ENCODE measurements at places on chromosomes 16 and 17. TPM values are rescaled to one million over a fixed set of nuclear protein-coding genes. Genes with fewer than 3 reads are reported as not detected.

DNA sequence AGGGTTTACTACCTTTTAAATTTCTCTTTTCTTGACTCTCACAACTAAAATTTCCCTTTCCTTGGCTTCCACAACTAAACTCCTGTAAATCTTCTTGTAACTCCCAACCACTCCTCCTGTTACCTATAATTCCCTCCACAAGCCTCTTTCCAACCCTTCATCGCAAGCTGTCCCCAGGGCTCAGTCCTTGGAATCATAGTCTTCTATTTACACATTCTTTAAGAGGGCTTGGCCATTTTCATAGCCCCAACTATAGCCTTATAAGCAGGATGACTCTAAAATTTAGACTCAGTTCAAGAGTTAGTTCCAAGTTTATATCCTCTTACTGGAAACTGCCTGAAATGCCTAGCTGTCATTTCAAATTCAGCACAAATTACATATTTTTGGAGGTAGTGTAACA lies 23.9 kb downstream of the GLG1 start:
- no peak for DNase-seq

GRCh38 chr16:57566436-57566835 lies 24.0 kb downstream of the ADGRG5 start:
- DNase-seq, result no peak

- DNase-seq, result no peak
Observed at GRCh38 chr17:8341456-8341855, 1.8 kb downstream of the ODF4 start.

- no peak for DNase-seq
Observed at GRCh38 chr16:88782454-88783390, 2.3 kb downstream of the PIEZO1 start.

The NTN1 gene
- total RNA-seq, result 1.1 TPM

The GNAO1 gene
- total RNA-seq, result under 0.01 TPM

DNA sequence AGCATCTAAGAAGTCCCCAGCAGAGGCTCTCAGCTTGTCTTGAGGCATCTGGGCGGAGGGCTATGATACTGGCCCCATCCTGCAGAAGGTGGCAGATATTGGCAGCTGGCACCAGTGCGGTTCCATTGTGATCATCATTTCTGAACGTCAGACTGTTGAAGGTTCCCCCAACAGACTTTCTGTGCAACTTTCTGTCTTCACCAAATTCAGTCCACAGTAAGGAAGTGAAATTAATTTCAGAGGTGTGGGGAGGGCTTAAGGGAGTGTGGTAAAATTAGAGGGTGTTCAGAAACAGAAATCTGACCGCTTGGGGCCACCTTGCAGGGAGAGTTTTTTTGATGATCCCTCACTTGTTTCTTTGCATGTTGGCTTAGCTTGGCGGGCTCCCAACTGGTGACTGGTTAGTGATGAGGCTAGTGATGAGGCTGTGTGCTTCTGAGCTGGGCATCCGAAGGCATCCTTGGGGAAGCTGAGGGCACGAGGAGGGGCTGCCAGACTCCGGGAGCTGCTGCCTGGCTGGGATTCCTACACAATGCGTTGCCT lies at the start of gene CIITA:
Gene CIITA (plus strand): TSS at position 404 of the 543 bp plus-strand sequence. CDS start 129 bp downstream, at position 533.
- DNase-seq, result peak; percentile 98

GRCh38 chr17:74187761-74188160 lies 15.7 kb upstream of the RPL38 start:
- no peak for DNase-seq

The SOX15 gene
- 0.81 TPM for total RNA-seq

GRCh38 chr17:27218719-27219488 lies 75.0 kb upstream of the WSB1 start:
- DNase-seq, result no peak

- peak; percentile 98 for DNase-seq
Observed at GRCh38 chr17:78140169-78141051, 5.8 kb upstream of the C17orf99 start.

- DNase-seq, result no peak
Observed at GRCh38 chr16:9016824-9017223, 53.1 kb upstream of the USP7 start.

GRCh38 chr17:79790805-79791734 lies 5.8 kb downstream of the CBX8 start:
- no peak for DNase-seq

The ADCY9 gene
- 8.3 TPM for total RNA-seq

DNA sequence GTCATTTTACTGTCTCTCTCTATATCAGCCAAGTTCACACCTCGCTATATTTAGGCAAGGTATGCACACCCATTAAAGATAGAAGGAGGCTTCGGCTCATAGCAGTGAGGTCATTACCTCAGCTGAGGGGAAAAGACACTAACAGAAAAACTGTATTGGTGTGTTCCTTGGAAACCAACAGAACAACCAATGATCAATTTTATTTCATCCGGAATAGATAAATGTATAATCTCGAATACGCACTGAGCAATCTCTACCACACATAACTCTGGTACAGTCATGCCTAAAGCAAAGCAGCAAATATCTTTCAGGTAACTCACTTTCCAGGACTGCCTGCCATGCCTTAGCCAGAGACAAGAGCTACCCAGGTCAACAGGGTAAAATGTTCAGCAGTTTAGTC lies 109.9 kb upstream of the CORO6 start:
- DNase-seq, result no peak

The ZNF385C gene
- total RNA-seq, result 1.9 TPM

GRCh38 chr17:57288040-57288772 lies 31.9 kb downstream of the MSI2 start:
- no peak for DNase-seq

DNA sequence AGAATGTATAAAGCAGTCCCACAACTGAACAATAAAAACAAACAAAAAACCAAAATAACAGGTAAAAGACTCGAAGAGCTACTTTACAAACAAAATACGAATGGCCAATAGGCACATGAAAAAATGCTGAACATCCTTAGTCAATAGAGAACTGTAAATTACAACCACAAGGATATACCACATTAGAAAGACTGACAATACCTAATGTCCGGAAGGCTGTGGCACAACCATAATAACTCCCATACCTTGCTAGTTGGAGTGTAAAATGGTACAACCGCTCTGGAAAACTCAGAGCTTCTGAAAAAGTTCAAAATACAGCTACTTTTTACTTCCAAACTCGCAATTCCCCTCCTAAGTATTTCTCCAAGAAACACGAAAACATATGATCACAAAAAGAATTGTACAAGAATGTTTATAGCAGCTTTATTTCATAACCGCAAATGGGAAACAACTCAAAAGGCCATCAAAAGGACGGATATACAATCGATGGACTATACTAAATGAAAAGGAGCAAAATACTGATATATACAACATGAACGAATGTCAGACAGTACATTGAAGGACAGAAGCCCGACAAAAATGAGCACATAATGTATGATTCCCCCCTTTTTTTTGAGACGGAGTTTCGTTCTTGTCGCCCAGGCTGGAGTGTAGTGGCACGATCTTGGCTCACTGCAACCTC lies 2.3 kb downstream of the TP53 start:
- DNase-seq, result no peak

The NOG gene
- 67.9 TPM for total RNA-seq

The TP53TG3B gene
- total RNA-seq, result not detected

The KRT36 gene
- total RNA-seq, result not detected

DNA sequence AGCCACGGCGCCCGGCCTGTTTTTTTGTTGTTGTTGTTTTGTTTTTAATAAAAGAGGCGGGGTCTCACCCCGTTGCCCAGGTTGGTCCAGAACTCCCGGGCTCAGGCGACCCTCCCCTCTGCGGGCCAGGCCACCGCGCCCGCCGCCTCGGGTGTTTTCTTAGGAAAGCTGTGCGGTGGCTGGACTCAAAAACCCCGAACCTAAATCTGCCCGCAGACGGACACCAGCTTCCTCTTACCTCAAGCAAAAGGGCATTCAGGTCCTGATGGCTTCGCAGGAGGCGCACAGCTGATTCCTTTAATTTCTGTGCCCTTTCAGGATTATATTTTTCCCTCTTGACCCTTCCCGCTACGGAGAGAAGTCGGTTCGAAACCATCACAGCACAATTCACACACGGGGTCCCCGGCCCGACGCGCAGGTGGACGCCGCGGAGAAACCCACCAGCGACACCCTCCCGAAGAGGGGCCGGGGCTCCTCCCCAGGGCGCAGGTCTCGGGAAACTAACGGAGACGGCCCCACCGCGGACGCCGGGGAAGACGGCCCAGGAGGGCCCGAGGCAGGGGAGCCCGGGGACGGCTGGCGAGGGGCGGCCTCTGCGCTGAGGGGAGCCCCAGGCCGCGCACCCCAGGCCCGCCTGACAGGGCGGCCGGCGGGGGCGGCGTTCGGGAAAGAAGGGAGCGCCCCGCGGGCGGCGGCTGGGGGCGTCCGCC lies 653 bp downstream of the FANCA start:
- DNase-seq, result peak; percentile 24

GRCh38 chr16:24978370-24978914 lies 36.7 kb downstream of the ARHGAP17 start:
- DNase-seq, result no peak
